Motor neuron (in vitro differentiated cells): ENCODE measurements at places on chromosomes 4 and X. TPM values are rescaled to one million over a fixed set of nuclear protein-coding genes. Genes with fewer than 3 reads are reported as not detected.

DMD gene
- total RNA-seq = 9.9 and 12.5 TPM in 2 replicates

NALF2 gene
- total RNA-seq = 8.4 and 9.1 TPM in 2 replicates

ACE2 gene
- total RNA-seq = 0.18 TPM in 1 of 2 replicates, not detected in the other

- ATAC-seq = no peak
Measured at GRCh38 chr4:3307486-3307885, 14.7 kb downstream of the RGS12 start.

- no peak for ATAC-seq
Measured at GRCh38 chr4:14361084-14361483, 641.2 kb upstream of the CPEB2 start.
